ENCODE measurements at places on chromosomes 3 and 15. TPM values are rescaled to one million over a fixed set of nuclear protein-coding genes. Genes with fewer than 3 reads are reported as not detected.

CHL1 gene
- total RNA-seq, result not detected

- no peaks in the 10 kb centered on the region for H3K4me1 ChIP-seq
- H3K4me3 ChIP-seq, result no peak overlapping the region
- H3K27me3 ChIP-seq, result no peaks in the 10 kb centered on the region
- DNase-seq, result no peak
- H3K27ac ChIP-seq, result no peak overlapping the region
- H3K36me3 ChIP-seq, result no peaks in the 10 kb centered on the region
These were observed 261.0 kb downstream of the ROBO1 start for GRCh38 chr3:79506751-79507150.

IGSF10 gene
- 0.10 TPM for total RNA-seq

GRCh38 chr15:65399997-65400396, 22.2 kb upstream of the IGDCC3 start:
- H3K27ac ChIP-seq, result no peak overlapping the region
- DNase-seq, result no peak
- no peak overlapping the region for H3K4me3 ChIP-seq
- no peaks in the 10 kb centered on the region for H3K27me3 ChIP-seq

DNA sequence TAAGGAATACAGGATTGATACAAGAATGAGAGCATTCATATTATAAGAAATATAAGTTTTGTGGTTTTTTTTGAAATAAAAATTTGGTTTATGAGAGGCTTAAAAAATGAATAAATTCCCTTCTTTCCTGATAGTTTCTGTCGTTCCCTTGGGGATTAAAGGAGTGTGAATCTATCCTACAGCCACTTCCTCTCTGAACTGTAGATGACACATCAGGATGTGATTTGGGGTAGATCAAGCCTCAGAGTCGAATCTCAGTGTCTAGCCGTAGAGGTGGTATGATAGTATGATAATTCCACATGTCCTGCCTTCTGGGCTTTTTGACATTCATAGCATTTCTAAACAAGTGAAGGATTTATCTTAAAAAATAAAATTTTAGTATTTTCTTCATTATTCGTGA, 343.1 kb downstream of the LPP start:
- H3K36me3 ChIP-seq, result no peaks in the 10 kb centered on the region
- H3K27ac ChIP-seq, result no peak overlapping the region
- no peak overlapping the region for H3K4me3 ChIP-seq

DNA sequence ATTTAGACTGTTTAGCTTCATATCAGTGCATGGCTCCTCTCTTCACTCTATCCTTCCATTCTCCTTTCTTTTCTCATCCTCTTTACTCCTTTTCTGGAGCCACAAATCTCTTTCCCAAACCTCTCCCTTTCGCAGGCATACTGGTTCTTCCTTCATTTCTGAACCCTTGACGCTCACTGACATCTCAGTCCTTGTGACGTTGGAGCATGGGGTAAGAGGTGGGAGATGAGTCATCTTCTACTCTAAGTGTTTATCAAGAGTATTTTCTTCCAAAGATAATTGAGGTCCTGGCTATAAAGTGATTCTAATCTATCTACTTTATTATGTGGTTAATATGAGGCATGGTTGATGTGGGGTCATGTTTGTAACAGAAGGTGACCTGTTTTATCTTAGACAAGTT, 414.2 kb downstream of the AGBL1 start:
- no peak for DNase-seq
- H3K36me3 ChIP-seq, result no peaks in the 10 kb centered on the region
- H3K27me3 ChIP-seq, result no peaks in the 10 kb centered on the region
- no peak overlapping the region for H3K27ac ChIP-seq
- H3K4me1 ChIP-seq, result no peaks in the 10 kb centered on the region

Measured in Panc1 (cell line).